Epithelial cell of esophagus (primary cell): ENCODE measurements at places on chromosomes 1 and 21.

GRCh38 chr1:106968644-106969043 lies 87.8 kb upstream of the PRMT6 start:
- DNase-seq = no peak

DNA sequence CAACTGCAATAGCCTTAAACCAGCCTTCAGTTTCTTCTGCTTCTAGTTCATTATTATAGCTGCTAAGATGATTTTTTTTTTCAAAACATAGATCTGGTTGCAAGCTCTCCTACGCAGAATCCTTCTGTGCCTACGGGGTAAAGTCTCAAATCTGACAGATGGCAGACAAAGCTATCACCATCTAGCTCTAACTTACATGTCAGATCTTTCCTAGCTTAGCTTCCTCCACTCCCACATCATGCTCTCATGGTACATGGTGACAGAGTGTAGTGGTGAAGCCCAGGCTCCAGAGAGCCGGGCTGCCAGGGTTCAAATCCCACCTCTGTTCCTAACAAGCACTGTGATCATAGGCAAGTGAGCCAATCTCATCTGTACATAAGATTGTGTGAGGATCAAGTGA lies 24.2 kb upstream of the GUCA2B start:
- DNase-seq = no peak

- DNase-seq = peak; percentile 90
Observed at GRCh38 chr1:156892190-156893047, 1.1 kb upstream of the PEAR1 start.

GRCh38 chr1:6603915-6604558 lies 1.4 kb upstream of the KLHL21 start:
- DNase-seq = peak; percentile 52

DNA sequence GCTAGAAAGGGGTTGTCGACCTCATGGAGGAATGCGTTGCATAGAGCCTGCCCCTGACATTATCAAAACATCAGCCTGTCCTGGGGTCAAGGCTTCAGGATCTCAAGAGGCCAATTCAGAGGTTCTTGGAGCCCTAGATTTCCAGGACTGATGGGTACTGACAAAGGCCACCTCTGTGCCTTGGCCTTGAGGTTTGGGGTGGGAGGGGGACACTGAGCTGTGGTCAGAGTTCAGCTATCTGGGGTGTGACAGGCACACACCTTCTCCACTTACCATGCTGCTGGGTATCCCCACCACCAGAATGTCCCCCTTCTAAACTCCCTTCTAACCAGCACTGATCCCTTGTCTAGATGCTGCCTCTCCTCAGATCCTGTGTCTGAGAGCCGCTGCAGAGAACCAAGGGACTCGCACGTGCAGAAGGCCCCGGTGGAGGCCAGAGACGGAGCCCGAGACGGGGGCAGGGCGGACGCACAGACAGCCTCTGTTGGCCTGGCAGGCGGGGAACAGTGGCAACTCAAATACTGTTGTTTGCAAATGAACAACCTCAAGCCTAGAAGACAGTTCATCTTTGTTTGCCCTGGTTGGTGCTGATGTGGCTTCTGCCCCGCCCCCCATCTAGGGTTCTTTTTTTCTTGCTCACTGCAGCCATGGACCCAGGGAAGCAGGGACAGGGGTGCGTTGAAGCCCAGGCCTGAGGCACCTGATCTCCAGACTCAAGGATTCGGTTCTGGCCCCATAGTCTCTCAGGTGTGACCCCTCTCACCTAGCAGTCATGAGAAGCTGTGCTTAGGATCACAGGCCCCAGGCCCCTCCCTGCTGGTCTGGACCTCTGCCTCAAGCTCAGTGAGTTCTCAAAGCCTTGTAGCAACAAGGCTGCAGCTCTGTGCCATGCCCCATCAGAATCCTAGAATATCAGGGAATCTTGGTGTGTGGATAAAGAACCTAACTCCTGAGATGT lies 28.1 kb upstream of the CSF1 start:
- DNase-seq = no peak

- DNase-seq = peak; percentile 38
Observed at GRCh38 chr1:869499-870244, 54.1 kb upstream of the SAMD11 start.

DNA sequence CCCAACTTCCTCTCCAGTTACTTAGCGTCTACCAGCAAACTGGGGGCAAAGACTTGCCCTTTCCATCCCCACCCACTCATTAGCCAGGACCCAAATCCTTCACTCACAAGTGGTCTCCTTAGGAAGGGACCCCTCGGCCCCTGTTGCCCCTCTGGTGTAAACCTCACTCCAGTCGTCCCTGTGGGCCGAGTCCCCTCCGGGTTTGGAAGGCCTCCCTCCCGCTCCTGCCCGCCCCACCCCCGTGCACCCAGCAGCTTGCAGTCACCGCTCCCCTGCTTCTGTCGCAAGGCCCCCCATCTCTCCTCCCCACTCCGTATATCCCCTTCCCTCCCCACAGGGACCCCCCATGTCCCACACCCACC lies 1.2 kb downstream of the EFHD2 start:
- DNase-seq = no peak

GRCh38 chr1:84615790-84616189 lies 41.5 kb upstream of the CTBS start:
- no peak for DNase-seq

DNA sequence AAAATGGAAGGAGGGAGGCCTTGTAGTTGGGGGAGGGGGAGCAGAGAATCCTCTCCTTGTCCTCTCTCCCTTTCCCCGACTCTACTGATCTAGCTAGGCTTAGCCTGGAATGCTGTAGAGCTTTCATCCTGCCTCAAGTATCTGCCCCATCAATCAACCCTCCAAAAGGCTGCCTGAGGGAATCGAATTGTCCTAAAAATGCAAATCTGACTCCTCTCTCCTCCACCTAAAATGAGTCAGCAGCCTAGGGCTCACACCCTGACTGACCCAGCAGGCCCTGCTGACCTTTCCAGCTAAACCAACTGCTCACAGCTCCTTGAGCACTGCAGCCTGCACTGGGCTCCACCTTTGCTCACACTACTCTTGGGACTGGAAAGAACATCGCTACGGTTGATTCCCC lies 2.8 kb downstream of the HPDL start:
- peak; percentile 34 for DNase-seq

GRCh38 chr1:10031461-10031860 lies 1.3 kb upstream of the UBE4B start:
- peak; percentile 37 for DNase-seq

- no peak for DNase-seq
Observed at GRCh38 chr1:163874070-163874469, 552.3 kb downstream of the NUF2 start.

- peak; percentile 35 for DNase-seq
Observed at GRCh38 chr21:40717028-40717427, 129.9 kb downstream of the DSCAM start.

- DNase-seq = no peak
Observed at GRCh38 chr1:178951600-178951999, 74.1 kb upstream of the FAM20B start.

DNA sequence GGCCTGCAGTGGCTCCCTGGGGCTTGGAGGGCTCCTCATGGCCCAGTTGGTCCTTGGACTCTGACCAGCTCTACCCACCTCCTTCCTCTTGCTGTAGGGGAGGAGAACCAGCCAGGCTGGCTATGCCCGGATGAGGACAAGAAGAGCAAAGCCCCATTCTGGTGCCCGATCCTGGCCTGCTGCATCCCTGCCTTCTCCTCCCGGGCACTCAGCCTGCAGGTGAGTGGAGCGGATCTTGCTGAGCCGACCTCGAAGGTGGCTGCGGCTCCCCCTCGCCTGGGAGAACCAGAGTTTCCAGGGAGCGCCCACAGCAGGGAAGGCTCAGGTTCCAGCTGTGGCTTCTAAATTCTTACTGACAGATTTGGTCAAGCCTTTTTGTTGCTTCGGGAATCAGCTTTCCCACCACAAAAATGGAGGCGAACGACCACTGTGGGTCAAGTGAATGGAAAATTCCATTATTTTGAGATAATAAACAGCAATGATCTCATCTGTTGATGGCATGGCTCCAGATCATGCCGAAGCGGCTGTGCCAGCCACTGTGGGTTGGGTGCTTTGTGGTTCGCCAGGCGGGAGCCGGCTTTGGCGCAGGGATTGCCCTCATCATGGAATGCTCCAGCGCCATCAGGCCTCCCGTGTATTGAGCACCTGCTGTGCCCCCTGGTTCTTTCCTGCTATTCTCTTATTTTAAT lies 106.5 kb upstream of the ACTL8 start:
- no peak for DNase-seq

- DNase-seq = no peak
Observed at GRCh38 chr1:209756615-209757445, 977 bp downstream of the TRAF3IP3 start.

GRCh38 chr1:7538849-7539768 lies 232.0 kb upstream of the VAMP3 start:
- DNase-seq = no peak

GRCh38 chr1:166119471-166119965 lies 47.3 kb downstream of the FAM78B start:
- DNase-seq = no peak

- DNase-seq = peak; percentile 58
Observed at GRCh38 chr1:11598461-11598860, 55.8 kb downstream of the FBXO2 start.

DNA sequence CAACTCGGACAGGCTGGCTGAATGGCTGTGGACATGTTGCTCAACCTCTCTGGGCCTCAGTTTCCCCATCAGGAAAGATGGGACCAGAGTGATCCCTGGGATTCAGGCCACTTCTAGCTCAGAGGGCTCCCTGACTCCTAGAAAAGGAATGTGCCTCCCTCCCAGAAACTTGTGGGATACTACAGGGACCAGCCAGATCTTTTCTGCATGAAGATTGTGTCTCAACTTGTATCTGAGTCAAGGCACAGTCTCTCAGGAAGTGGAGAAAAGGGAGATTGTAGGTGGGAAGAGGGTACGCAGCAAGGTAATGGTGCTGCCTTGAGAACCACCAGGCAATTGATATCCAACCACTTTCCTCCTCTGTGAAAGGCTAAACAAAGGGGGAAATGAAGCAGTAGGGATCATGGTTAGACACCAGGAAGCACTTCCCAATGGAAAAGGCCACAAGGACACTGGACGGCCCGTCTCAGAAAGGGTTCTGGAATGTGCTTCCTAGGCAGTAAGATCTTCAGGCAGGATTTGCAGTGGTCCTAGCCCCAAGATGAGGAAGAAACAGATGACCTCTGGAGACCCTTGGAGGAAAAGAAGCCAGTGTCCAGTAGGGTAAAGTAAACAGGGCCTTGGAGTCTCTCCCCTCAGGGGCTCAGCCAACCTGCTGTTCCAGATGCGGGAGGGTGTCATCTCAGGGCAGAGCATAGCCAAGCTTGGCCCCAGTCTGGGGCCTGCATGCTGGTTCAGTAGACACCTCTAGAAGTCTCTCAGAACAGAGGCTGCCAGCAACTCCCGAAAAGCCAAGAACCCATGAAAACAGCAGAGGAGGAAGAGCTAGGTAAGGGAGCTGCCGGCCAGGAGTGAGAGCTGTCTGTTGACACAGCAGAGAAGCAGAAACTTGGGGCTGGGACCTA lies 16.8 kb downstream of the IFFO2 start:
- DNase-seq = peak; percentile 89

DNA sequence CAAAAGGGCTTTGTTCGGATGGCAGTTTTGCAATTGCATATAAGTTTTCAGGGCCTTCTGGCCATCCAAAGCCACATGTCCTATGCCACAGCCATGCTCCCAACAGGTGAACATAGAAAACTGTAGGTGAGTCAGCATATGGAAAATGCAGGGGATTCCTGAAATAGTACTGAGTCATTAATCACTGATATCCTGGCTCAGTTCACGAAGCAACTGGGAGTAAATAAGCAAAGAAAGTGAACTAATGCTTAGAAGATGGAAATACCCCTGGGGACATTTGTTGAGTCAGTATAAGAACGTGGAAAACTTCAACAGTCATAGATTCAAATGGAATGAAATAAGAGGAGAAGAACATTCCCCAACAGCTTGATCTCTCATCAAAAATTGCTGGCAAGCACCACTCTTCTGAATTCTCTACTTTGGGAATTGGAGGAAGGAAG lies 148.9 kb upstream of the RUNX1 start:
- peak; percentile 98 for DNase-seq

DNA sequence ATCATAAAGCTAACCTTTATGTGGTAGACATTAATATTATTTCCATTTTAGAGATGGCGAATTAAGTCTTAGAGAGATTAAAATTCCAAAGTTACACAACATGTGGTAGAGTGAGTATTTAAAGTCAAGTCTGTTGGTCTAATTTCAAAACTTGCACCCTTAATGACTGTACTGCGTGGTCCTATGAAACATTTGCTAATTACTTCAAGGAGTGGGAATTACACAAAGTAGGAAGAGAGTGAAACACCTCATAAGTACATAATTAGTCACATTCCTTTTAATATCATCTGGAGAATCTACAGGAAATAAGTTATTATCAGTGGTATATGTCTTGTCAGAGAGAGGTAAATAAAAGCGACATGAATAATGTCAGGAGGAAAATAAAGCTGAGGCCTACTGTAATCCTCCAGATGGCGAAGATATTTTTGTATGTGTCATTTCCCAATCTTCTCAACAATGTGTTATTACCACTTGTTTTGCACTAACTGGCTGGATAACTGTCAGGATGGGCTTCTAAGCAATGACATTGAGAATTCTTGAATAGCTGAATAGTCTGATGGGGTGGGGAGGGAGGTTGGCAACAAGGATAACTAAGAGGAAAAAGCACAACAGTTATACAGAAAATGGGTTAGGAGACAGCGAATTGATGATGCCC lies 95.5 kb downstream of the TNFSF18 start:
- peak; percentile 73 for DNase-seq

GRCh38 chr1:54356680-54357147 lies 49.5 kb downstream of the SSBP3 start:
- no peak for DNase-seq

GRCh38 chr1:58735586-58735985 lies 35.7 kb upstream of the MYSM1 start:
- DNase-seq = no peak

DNA sequence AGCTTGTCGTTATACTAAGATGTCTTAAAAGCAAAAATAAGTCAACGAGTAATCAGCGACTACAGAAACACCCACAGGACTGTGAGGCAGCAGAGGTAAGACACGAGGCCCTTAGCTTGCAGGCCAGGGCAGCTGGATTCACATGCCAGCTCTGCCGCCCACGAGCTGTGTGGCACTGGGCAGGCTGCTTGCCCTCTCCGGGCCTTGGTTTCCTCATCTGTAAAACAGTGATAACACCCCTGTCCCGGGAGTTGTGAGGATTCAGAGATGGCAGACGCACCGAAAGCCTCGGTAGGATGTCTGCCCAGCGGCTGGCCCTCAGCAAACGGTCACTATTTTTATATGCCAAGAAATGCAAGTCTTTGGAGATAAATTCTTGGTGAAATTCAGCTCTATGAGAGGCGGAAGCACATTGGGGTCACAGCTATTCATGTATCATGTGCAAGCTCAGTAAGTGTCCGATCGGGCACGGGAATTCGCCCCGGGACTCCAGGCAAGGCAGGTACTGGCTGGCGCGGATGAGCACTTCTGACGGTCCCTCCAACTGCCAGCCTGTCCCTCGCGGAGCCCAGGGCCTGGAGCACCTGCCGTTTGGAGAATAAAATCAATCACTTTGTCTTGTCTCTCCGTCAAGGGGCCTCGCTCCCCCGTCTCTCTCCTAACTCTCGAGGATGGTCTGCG lies 1.1 kb downstream of the C2CD2 start:
- DNase-seq = no peak

- peak; percentile 84 for DNase-seq
Observed at GRCh38 chr1:204506201-204506968, 9.8 kb upstream of the MDM4 start.
